HAP-1 (cell line): ENCODE measurements at places on chromosomes 13 and 19.
A peak's percentile ranks its signal among the peaks of the same experiment; 100 is the strongest.

GRCh38 chr13:58151452-58151851, 519.9 kb downstream of the PCDH17 start:
- DNase-seq, result no peak

DNA sequence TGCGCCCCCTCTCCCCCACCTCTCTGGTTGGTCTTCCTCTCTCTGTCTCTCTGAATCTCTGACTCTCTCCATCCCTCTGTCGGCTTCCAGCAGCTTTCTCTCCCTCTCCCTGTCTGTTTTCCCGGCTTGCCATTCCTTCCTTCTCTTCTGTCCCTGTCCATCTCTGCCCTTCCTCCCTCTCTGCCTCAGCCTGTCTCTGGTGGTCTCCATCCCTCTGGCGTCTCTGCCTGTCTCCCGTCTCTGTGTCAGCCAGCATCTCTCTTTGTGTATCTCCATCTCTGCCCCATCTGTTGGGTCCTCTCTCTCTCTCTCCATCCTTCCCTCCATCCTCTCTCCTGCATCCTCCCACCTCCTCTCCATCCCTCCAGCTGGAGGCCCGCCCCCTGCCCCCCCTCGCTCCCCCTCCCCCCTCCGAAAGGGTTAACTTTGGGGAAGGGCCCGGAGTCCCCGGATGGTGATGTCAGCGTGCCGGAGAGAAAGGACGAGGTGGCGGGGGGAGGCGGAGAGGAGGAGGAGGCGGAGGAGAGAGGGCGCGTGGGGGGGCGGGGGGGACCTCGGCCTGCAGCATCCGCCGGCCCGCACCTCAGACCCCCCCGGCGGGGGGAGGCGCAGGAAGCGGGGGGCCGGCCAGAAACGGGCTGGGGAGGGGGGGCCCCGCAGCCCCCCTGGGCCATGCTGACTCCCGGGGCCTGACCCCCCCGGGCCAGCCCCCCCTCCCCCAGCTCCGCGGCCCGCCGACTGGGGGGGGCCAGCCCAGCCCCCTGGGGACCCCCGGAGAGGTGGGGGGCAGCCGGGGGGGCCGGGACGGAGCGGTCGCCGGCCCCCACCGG, at the start of gene BRSK1:
Gene BRSK1 (plus strand): TSS at position 450 of the 830 bp plus-strand sequence. CDS start 446 bp downstream, outside the sequence.
- DNase-seq, result peak; percentile 30

GRCh38 chr13:112103961-112104880, 37.3 kb downstream of the SOX1 start:
- DNase-seq, result no peak

DNA sequence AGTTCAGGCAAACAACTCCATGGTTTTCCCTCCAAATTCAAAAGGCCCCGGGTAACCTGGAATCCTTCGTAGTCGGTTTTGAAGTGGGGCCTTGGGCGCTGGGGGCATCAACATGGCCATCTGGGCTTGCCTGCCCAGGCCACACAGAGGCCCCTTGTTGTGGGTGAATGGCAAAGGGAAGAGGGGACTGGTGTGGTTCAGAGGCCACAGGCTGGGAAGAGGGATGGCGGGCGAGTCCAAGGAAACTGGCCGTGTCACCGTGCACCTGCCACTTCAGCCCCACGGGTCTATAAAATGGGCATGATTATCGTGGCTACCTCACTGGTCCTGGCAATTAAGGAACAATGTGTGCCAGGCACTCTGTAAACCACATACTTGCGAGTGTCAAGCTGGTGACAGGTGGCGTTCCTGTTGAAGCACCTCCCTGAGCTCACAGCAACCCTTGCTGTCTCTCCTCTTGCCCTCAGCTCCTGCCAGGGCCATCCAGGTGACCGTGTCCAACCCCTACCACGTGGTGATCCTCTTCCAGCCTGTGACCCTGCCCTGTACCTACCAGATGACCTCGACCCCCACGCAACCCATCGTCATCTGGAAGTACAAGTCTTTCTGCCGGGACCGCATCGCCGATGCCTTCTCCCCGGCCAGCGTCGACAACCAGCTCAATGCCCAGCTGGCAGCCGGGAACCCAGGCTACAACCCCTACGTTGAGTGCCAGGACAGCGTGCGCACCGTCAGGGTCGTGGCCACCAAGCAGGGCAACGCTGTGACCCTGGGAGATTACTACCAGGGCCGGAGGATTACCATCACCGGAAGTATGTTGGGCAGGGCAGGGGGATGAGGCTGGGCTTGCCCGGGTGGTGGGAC, 1.3 kb downstream of the LSR start:
- DNase-seq, result no peak

- no peak for DNase-seq
Observed at GRCh38 chr19:48308631-48309586, 16.4 kb upstream of the EMP3 start.

GRCh38 chr13:43877766-43878165, 1.8 kb downstream of the CCDC122 start:
- DNase-seq, result peak; percentile 51

- no peak for DNase-seq
Observed at GRCh38 chr13:110817143-110817542, 97.7 kb downstream of the ANKRD10 start.

DNA sequence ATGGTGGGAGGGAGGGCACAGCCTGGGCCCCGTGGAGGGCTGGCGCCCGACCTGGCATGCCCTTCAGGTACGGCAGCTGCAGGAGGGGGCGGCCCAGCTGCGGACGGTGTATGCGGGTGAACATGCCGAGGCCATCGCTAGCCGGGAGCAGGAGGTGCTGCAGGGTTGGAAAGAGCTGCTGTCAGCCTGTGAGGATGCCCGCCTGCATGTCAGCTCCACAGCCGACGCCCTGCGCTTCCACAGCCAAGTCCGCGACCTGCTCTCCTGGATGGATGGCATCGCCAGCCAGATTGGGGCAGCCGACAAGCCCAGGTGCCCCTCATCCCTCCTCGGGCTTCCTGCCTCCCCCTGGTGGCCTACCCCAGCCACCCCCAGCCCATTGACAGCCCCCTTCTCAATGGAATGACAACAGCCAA, 16.6 kb upstream of the SHKBP1 start:
- no peak for DNase-seq

- peak; percentile 61 for DNase-seq
Observed at GRCh38 chr13:113209759-113210421, 477 bp downstream of the CUL4A start.

GRCh38 chr13:86839221-86839620, 832.0 kb upstream of the SLITRK5 start:
- DNase-seq, result no peak

DNA sequence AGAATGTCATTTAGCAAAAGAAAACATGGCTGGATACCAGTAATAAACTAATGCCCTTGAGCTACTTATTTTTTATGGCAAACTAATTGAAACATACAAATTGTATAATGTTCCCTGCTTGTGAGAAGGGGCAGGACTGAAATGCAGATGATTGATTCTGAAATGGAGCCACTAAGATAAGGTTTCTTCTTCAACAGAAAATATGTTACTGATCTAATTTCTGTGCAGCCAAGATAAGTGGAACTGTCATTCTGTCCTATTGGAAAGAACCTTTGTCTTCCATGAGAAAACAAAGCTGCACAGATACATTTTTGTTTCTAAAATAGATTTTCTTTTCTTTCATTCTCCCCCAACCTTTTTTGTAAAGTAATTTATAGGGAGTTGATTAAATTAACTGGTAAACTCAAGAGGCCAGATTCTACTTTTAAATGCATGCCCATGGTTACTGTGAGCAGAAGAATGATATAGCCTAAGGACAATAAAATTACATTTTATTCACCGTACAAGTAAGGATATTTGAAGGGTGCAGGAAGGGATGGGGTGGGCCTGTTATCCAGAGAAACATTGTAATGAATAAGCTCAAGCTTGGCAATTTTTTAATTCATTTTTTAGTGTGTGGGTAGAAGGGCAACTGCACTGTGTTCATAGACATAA, 39.9 kb downstream of the STARD13 start:
- no peak for DNase-seq

- no peak for DNase-seq
Observed at GRCh38 chr19:48770734-48771472, 15.6 kb downstream of the FGF21 start.

GRCh38 chr19:46073268-46073922, 32.6 kb upstream of the IGFL4 start:
- no peak for DNase-seq

GRCh38 chr13:106762708-106763107, 194.8 kb upstream of the ARGLU1 start:
- no peak for DNase-seq

DNA sequence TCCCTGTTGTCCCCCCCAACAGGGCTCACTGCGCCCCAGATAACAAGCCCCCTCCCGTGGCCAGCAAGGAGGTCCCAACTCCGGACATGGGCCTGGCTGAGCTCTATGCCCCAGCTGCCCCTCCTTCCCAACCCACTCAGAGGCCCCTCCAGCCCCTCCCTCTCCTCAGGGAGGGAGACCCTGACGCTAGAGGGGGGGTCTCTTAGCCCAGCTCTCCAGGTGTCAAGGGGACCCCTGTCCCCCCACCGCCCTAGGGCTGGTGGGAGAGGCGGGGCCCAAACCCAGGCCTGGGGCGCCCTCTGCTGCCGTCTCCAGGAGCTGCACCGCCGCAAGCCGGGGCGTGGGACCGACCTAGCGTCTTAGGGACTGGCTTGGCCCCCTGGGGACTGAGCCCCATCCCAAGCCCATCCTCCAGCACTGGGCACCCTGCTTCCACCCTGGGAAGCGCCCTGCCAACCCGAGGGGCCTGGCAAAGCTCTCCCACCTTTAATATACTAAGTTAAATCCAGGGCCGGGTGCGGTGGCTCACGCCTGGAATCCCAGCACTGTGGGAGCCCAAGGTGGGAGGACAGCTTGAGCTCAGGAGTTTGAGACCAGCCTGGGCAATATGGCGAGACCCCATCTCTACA, 1.4 kb downstream of the GRIN3B start:
- DNase-seq, result no peak

GRCh38 chr19:40510526-40511115, 43.8 kb downstream of the SPTBN4 start:
- DNase-seq, result no peak

- DNase-seq, result no peak
Observed at GRCh38 chr19:35106291-35106583, 9.4 kb upstream of the FXYD3 start.

- no peak for DNase-seq
Observed at GRCh38 chr13:89486065-89486464, 1814.9 kb downstream of the SLITRK5 start.

DNA sequence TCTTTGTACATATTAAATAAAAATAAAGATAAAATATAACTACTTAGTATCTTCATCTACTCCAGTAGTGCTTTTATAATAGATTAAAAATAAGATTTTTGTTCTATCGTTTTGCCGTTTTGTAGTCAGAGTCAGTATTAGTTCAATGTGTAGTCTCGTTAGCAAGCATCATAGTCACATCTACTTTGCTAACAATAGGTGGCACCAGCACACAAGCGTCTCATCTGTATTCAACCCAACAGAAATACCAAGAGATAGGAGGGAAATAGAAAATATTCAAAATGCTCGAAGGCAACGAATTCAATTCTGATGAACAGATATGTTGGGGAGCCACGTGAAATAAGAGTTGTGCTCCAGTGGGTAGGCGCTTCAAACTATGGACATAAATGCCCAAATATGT, 21.4 kb upstream of the MICU2 start:
- peak; percentile 28 for DNase-seq

DNA sequence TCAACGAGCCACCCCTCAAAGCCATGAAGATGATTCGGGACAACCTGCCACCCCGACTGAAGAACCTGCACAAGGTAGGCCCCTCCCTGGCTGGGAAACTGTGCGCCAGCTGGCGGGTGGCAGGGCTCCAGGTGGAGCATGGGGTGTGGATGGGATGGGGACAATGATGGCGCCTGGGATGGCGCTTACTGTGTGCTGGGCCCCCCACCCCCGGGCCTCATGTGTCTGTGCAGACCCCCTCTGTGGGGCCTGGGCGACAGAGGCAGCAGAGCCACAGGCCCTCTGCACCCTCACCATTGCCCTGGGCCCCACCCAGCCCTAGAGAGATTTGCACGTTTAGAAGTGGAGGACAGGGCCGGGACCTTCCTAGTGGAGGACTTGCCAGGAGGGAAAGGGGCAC, 19.0 kb upstream of the NCCRP1 start:
- no peak for DNase-seq

DNA sequence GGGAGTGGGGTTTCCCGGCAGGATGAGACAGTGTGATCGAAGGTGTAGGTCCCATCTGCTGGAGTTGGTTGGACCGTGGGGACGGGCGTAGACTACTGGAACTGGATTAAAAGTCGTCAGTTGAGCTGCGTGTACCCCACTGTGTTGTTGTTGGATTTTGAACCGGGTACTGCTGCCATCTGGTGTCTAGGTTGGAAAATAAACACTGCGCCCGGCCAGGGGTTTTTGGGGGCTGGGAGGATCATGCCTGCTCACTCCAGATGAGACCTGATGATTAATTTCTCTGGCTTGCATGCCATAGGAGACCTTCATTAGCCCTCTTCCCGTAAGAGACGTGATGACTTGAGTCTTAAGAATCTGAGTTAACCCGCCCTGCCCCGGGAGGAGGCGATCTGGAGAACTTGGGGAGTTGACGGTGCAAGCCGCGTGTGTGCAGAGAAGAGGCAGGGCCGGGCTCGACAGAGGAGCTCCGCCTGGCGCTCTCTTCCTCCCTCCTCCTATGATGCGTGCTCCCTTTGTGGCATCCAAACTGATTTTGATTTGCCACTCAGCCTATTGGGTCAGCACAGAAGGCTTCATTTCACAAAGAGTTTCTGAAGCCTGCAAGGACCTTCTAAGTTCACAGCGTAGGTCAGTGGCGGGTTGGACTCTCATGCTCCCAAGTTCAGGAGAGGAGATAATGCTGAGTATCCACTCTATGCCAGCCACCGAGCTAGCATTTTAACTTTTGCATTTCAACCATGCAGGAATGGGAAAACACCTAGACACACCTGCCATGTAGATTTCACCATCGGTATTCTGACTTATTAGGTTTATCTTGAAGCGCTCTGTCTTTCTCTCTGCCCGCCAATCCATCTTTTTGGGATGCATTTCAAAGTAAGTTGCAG, 2.7 kb downstream of the UHRF1 start:
- DNase-seq, result peak; percentile 81

GRCh38 chr13:42412812-42413483, 141.0 kb downstream of the AKAP11 start:
- DNase-seq, result no peak

- no peak for DNase-seq
Observed at GRCh38 chr19:35368378-35368777, 2.5 kb upstream of the GPR42 start.

- DNase-seq, result no peak
Observed at GRCh38 chr13:110238818-110239195, 68.2 kb downstream of the COL4A1 start.

GRCh38 chr13:104522235-104523072, 1456.2 kb upstream of the SLC10A2 start:
- DNase-seq, result no peak

- no peak for DNase-seq
Observed at GRCh38 chr13:47146136-47146535, 249.3 kb upstream of the HTR2A start.

DNA sequence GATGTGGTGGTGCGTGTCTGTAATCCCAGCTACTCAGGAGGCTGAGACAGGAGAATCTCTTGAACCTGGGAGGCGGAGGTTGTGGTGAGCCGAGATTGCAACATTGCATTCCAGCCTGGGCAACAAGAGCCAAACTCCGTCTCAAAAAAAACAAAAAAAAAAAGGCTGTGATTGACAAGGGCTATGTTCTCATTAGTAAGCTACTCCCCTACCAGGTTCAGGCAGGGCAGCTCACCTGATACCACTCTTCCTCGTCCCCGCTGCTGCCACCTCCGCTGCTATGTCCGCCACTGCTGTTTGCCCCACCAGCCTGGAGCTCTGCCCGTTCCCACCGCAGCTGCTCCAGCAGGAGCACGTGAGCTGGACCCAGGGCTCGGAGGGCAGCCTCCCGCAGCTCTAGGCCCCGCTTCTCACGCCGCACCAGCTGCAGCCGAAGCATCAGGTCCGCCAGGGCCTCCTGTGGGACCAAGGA, 9.4 kb downstream of the USHBP1 start:
- DNase-seq, result no peak
